ENCODE measurements at places on chromosomes 3 and 15.

DNA sequence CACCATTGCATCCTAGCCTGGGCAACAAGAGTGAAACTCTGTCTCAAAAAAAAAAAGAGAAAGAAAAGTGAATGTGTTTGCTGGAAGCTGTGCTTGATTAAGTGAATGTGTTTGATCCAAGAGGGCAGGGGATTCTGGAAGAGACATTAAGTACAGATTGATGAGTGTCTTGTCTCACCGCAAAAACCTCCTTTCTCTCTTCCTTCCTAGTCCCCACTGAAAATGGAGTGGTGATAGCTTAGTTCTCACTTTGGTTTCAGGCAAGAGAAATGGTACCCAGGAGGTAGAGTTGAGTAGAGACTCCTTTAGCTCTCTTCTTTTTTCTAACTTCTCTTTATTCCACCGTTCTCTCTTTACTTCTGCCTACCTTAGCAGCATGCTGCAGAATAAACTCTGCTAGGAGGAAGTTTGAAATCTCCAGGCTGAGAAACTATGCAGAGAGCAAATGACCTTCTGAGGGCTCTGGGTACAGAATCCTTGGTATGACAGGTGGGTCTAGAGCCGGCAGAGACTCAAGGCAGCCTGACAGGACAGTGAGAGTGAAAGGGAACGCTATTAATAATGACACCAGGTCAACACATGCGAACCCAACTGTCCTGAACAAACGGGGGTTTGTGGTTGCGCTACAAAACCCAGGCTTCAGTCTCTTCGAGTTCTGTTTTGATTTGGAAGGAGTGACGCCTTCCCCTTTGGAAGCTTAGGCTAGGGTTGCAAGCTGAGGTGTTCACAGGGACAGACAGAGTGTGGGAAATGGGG is 74.9 kb downstream of the SMAD3 start:
- no peak for DNase-seq

DNA sequence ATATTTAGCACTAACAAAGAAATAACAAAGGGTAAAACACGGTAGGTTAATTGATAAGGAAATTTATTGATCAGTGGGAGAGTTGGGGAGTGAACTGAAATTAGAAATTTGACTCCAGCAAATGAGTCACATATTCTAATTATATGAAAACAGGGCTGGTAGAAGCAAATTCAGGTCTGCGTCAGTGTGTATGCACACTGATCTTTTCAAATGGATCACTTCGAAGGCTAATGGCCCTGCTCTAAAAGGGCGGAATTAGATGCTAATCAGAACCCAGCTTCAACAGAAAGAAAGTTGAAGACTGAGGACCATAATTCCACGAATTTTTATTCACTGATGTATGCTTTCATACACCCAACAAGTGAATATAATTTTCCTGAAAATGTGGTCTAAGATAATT is 762.4 kb upstream of the DPPA4 start:
- DNase-seq: no peak

DNA sequence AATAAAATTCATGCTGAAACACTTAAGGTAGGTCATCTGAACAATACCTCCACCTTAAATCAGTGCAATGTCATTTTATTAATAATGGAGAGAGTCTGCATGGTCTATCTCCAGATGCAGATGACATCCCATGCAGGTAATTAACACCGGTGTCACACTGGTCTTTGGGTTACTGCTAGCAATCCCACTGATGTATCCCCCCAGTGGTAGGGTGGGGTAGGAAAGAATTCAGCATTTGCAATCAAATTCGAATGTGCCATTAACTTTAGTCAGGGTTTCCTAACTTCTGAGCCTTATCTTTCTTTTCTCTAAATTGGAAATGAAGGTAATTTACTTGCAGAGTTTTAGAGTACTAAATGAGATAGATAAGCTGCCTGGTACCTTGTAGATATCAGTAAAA is 44.4 kb downstream of the KIF15 start:
- no peak for DNase-seq

DNA sequence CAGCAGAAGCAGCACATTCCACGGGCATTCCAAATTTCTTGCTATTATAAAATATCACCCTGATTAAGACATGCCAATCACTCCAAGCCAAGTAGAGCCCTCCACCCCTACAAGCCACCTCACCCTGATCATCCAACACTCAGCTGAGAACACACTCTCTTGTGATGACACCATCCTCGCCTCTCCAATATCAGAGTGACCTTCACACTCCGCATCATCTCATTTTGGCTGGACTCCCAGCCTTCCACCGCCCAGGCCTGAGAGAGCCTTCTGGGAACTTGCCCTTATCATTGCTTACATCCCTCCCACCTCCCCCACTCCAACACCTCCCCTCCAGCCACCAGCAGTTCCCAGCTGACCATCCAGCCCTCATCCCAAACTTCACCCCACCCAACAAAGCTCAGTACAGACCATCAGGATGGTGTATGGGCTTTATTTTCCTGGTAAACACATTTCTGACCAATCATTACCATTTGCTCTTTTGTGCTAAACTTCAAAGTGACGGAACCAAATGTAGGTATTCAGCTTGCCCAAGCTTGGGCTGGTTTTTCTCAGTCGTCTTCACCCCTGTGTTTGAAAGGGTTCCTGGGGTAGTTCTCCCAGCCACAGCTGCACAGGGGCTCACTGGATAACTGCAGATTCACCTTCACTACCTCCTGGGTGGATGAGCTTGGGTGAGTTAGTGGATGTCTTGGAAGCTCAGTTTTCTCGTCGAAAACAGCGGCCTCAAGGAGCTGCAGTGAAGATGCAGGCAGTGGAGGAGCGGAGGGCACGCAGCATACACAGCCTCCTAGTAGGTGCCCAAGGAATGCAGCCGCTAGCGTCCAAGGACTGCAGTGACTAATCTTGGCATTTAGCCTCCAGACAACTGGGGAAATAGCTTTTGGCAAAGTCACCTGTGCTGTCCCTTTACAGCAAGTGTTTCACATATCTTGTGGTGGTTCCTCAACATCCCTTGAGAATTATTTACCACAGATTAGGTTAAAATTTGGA is 115.1 kb downstream of the LIPC start:
- no peak for DNase-seq

DNA sequence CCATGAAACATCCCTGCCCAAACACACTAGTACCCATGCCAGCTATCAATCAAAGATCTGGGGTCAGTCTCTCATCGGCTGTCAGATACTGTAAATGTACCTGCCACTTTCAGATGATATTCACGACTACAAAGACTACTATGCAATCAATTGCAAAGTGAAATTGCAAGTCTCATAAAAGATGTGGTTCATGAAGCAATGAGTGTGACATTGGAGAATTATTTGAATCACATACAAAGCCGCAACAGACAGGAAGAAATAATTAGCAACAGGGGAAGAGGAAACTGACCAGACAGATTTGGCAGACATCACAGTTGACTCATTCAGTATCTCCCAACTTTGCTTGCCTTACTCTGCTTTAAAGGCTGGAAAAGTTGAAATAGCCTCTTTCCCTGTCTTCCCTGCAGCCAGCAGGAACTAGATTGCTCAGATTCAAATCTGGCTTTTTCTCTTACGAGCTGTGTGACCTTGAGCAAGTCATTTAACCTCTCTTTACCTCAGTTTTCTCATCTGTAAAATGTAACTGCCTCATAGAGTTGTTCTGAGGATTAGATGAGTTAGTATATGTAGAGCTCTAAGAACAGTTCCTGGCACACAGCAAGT is 95.7 kb upstream of the C3orf80 start:
- DNase-seq: no peak

GRCh38 chr3:13972679-13973379 is 93.0 kb upstream of the WNT7A start:
- DNase-seq: no peak

- DNase-seq: no peak
Observed at GRCh38 chr3:52356126-52356525, 40.0 kb downstream of the DNAH1 start.

- DNase-seq: no peak
Observed at GRCh38 chr3:189941679-189942078, 179.0 kb downstream of the P3H2 start.

GRCh38 chr15:23565395-23566070 is at the start of gene MKRN3:
Gene MKRN3 (plus strand): TSS chr15:23565674. CDS start chr15:23565783, 109 bp downstream.
- DNase-seq: peak; percentile 55

- no peak for DNase-seq
Observed at GRCh38 chr3:155704771-155705559, 39.9 kb downstream of the PLCH1 start.

DNA sequence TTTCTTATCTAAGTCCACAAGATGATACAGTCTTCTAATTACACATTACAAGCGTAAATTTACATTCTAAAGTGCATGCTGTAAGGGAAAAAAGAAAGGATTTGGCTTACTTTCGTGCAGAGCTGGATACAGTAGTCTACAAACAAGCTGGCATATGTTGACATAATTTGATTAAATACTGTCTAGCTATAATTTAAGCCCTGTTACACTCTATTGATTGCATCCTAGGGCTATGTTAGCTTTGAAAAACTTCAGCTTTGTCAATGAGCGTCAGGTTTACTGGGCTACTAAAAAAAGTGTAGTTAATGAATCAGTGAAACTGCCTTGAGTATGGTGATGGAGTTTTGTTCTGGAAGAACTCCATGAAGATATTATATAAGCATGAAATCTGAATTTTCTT is 24.5 kb upstream of the PLCL2 start:
- DNase-seq: no peak

GRCh38 chr3:178428037-178428436 is 108.2 kb upstream of the KCNMB2 start:
- no peak for DNase-seq

GRCh38 chr3:56389183-56389830 is 79.0 kb downstream of the ERC2 start:
- DNase-seq: no peak

GRCh38 chr3:139808201-139808600 is 126.8 kb upstream of the CLSTN2 start:
- no peak for DNase-seq

DNA sequence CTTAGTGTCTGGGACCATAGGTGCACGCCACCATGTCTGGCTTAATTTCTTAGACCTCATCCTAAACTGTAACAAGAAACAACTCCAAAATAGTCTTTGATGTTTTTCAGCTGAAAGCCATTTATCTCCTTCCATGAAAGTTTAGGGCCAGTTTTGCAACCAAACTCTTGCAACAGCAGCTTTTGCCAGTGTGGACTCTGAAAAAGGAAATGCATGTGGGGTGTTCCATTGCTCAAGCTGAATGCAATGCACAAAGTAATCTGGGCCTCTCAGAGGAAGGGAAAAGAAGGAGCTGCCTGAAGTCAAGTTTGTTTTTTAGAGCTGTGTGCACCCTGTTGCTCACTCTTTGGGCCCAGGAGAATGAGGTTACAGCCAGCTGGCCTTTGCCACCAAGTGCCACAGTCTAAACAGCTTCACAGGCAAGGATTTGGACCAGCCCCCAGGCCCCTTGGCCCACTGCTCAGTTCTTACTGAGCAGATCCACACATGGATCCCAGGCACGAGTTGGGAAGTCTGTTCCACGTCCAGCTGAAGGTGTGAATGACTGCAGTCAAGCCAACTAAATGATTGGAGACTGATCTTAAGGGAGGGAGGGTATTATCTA is 212.3 kb upstream of the LRRFIP2 start:
- no peak for DNase-seq

DNA sequence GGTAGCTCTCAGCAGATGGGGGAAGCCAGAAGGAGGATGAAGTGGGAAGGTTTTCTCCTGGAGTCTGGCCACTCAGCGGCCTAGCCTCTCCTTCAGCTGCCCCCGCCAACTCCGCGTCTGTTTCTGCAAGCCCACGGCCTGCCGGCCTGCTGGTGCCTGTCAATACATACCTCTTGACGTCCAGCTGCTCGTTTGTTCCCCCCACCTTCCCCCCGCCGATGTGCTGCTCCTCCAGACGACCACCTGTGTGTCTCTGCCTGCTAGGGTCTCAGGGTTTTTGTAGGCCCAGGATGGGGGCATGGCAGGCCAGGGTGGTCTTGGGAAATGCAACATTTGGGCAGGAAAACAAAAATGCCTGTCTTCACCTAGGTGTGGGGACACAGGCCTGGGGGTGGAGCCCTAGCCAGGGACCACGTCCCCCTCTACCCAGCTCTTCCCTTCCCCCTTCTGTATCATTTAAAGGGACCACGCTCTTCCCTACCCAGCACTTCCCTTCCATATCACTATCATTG is 137.8 kb downstream of the ALCAM start:
- no peak for DNase-seq

DNA sequence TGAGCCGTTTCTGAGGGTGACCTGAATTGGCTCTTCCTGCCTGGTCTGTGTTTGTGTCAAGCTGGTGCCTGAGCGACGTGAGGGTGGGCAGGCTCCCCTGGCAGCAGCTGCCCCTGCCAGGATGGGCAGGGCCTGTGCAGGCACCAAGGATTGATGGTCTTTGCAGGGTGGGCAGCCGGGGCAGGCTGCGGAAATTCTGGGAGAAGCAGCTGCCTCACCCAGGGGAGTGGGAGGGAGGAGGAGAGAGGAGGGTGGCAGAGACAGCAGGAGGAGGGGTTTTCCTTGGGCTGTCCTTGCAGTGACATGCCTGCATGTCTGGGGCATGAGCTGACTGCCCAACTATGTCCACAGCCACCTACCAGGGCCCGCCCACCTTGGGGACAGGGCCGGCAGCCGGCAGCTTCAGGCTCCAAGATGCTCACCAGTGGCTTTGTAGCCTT is 27.9 kb upstream of the SLC6A6 start:
- no peak for DNase-seq

DNA sequence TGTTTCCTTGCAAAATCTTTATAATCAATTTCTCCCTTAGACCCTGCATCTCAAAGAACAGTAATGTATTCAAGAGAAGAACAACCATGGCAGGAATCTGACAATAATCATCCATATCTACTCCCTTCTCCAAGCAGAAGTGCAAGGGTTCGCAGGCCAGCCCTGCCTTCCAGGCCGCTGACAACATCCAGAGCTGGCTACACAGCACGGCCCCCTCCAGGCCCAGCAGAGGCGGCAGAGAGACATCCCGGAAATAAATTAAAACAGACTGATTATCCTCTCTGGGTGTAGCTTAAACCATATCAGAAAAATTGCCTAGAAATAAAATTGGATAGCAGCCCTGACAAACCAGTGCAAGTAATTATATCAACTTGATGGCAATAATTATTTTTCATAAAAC is 223.3 kb downstream of the FAM43A start:
- DNase-seq: no peak

DNA sequence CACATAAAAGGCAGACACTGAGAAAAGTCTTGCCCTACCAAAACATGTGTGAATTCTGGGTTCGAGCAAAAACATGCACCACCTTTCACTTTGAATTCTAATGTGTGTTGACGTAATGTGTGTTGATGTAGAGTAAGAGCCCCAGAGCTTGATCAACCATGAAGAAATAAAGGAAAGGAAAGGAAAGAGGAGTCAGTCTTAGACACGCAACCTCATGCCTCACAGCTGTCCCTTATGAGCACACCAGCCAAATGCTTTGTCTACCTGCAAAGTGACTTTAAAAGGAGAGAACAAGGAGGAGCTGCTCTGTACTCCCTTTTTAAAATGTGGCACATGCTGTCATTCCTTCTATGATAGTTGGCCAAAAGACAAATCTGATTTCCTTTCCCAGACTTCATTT is 80.8 kb downstream of the RFTN1 start:
- no peak for DNase-seq

Measured in naive thymus-derived CD4-positive, alpha-beta T cell (primary cell).